ENCODE measurements at places on chromosomes 6 and 20. TPM values are rescaled to one million over a fixed set of nuclear protein-coding genes. Genes with fewer than 3 reads are reported as not detected.

DNA sequence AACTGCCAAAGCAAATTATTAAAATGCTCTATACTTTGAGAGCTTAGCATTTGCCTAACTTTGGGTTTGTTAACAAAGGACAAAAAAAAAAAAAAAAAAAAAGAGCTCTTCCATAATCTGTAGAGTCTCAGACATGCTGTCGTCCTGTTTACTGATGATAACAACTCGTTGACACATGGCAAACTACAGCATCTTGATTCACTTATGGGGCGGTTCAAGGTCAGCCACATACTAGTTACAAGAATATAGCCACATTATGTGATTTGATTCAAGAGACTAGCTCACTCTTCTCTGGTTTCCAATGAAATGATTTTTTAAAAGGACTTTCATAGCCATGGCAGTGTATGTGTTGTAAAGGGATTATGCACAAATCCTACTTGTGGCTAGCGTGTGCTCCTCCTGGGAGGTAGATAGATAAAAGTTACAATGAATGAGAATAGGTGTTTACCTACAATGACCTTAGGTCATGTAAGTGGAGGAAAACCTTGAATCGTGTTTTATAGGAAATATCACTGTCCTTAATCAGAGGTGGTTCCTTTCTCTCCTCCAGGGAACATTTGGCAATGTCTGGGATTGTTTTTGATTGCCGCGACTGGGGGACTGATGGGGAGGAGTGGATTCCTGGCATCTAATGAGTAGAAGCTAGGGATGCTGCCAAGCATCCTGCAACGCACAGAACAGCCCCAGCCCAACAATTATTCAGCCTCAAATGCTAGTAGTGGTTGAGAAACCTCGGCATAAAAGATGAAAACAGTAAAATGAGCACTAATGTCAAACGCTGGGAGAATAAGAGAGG is 969.2 kb upstream of the SLC35B3 start:
- DNase-seq: no peak

- DNase-seq: no peak
Measured at GRCh38 chr6:17995414-17995813, 8.0 kb upstream of the KIF13A start.

DNA sequence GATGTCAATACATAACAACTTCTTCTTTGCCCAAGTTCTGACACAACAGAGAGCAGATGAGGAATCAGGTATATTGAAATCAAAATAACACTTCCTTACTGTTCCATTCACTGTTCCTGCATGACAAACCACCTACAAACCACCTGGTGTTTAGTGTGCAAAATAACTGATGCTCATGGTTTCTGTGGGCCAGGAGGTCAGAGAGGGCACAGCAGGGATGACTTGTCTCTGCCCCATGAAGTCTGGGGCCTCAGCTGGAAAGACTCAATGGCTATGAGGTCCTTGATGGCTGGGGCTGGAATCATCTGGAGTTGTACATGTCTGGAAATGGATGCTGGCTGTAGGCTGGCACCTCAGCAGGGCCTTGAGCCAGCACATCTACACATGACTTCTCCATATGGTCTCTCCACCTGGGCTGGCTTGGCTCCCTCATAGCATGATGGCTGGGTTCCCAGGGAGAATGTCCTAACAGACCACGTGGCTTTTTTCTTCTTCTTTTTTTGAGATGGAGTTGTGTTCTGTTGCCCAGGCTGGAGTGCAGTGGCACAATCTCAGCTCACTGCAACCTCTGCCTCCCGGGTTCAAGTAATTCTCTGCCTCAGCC is 7.4 kb upstream of the COX4I2 start:
- no peak for DNase-seq

DNA sequence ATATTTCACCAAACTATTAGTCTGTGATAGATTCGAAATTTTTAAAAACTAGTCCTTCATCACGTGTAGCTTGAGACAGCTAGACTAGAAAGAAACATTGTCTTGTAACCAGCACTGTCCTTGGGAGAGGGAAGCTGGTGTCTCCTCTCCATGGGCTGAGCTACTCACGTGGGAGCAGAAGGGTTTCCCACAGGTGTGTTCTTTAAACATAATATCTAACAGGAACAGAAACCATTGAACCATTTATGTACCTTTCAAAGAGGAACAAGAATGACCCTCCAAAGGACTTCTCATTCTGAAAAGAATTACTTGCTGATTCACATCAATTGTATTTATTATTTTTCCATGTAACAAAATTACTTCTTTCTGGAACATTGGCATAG is 72.4 kb upstream of the SYNJ2 start:
- no peak for DNase-seq

DNA sequence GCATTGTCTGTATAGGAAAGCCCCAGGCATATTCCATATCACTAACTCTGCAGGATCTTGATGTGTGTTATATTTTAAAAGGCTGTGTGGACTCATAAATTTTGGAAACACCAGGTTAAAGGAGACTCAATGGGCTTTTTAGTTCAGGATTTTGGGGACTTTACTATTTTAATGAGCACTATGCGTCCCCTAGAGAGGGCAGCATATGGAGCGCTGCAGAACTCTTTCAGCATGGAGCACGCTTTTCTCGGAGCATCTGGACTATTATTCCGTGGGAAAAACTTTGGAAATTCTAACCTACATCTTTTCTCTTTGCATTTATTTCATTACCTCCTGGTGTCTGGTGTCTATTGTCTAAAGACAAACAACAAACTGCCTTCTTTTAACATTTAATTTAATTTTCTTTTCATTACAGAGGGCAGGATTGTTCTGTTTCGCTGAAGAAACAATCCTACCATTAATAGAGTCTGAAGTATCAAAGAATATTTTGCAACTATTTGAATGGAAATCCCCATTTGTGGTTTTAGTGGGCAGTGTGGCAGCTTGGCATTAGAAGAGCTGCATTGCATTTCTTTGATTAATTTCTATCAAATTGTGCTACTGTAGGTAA is 399.9 kb upstream of the HSF2 start:
- DNase-seq: no peak

DNA sequence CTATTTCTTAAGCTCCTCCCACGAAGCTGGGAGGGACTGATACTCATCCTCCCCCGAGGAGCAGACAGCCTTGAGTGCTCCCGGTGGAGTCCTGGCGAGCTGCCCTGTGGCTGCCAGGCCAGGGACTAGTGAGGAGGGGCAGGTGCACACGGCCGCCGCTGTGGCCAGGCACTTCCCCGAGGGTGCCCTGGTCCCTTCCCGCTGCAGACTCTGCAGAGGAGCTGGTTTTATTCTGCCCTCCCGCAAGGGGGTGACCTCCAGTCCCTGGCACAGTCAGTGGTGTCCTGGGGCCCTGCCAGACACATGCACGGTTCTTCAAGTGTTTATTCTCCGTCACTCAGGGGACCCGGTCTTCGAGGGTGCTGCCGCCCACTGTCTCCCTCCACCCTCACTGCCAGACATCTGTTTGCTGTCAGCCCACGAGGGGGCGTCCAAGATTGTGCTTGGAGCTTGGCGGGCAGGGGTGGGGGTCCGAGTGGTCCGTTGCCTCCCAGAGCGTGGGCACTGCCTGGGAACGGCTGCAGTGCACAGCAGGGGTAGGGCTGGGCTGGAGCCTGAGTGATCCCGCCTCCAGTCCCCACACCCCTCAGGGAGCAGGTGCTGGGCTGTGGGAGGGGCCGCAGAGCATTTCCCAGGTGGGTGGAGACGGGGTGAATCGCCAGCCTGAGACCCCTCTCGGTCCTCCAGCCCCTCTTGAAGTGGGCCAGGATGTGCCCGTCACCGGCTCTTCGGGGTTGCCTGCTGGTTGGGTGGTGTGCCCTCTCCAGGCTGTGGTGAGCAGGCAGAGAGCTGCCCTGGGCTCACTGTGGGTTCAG is 3.1 kb upstream of the CABLES2 start:
- peak; percentile 54 for DNase-seq

DNA sequence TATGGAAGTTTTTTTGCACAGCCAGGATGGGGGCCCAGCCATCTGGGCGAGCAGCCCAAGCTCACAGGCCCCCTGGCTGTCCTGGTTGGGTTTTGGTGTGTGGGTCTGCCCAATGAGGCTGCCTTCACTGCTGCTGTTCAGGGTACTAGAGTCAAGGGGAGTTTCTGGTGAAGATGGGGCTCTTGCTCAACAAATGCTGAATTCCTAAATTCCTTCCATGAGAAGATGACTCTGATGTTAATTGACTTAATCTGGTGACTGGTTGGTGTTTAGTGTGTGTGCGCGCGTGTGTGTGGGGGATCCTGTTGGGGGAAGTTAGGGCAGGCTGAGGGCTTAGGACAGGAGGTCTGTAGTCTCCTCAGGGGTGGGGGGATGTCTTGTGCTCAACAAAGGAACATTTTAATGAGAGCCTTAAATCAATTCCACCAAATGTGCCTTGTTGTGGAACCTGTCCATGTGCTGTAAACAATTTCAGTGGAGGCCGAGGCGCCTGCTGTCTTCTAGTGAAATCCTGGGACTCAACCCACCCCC is 1.9 kb downstream of the PTK7 start:
- no peak for DNase-seq

DNA sequence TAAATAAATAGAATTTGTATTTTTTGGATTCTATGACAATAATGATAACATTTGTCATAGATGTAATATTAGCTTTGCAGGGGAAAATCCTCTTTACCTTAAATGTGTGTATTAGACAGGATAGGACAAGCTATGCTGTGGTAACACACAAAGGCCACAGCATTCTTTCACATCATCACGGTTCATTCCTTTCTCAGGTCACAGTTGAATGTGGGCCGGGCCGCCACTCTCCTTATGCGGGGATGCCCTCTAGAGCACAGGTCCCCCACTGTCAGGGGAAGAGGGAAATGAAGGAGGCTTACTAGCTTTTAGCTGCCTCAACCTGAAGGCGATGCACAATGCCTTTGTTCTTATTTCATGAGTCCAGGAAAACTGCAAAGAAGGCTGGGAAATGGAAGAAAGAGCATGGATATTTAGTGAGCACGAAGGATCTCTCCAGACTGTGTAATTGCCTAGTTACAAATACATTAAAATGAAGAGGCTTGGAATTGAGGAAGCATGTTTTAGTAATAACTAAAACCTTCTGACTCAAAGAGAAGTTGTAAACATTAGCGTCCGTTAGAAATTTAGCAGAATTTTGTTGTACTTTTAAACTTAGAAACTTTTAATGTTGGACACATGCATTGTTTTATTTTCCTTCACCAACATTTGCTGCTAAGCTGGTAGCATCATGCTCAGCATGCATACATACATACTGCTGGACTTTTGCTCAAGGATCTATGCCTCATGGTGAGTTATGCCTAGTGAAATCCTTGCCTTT is 248.9 kb upstream of the FOXQ1 start:
- no peak for DNase-seq

DNA sequence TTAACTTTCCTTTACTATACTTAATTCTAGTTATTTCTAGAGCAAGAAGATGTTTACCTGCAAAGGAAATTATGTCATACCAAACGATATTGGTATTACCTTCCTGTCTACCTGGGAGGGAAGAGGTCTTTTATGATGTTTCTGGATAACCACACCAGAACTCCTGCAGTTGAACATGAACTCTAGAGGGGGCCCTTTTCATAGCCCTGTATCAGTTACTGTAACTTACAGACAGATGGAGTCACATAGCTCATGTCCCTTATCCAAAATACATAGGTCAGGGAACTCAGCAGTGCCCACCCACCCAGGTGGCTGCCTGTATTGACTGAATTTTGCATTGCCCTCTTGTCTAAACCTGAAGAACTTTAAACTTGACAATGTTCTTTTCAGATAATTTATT is 35.1 kb upstream of the MYL9 start:
- DNase-seq: no peak

- DNase-seq: no peak
Measured at GRCh38 chr6:165266191-165266590, 43.2 kb downstream of the C6orf118 start.

DNA sequence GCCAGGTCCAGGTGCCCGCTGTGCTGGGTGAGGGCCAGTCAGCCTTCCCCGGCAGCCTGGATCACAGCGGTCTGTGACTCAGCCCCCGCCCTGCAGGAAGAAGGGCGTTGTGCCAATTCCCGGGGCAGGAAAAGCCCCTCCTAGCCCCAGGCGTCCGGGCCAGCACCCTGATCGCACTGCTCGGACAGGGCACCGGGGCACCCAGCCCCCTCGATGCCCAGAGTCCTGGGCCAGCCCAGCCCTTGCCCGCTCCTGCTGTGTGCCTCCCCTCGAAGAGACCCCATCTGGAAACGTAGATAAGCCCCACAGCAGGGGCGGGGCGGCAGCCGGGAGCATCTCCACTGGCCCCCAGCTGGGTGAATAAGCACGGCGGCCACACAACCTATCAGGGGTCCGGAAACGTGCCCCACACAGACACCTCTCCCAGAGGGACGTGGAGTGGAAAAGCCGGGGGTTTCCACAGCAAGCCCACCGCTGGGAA is 9.9 kb downstream of the LAMA5 start:
- DNase-seq: no peak

GRCh38 chr6:117591405-117591804 is 10.9 kb downstream of the GOPC start:
- DNase-seq: no peak

GRCh38 chr6:11852061-11852651 is 73.6 kb upstream of the ADTRP start:
- DNase-seq: no peak

GRCh38 chr20:1496930-1497329 is 5.7 kb upstream of the SIRPB2 start:
- DNase-seq: no peak

- DNase-seq: no peak
Measured at GRCh38 chr6:110033749-110034666, 55.9 kb downstream of the GPR6 start.

- no peak for DNase-seq
Measured at GRCh38 chr6:160792708-160793107, 90.7 kb downstream of the PLG start.

- no peak for DNase-seq
Measured at GRCh38 chr6:81606965-81607381, 145.5 kb downstream of the TENT5A start.

PRDM13 gene
- not detected for total RNA-seq

AHI1 gene
- total RNA-seq: 35.6 TPM

TAGAP gene
- total RNA-seq: 167 TPM

CTCFL gene
- not detected for total RNA-seq

ACSS1 gene
- 14.5 TPM for total RNA-seq

PCNA gene
- 723 TPM for total RNA-seq

SLCO4A1 gene
- total RNA-seq: 55.0 TPM

ZNF391 gene
- total RNA-seq: 4.8 TPM

EFCAB8 gene
- total RNA-seq: 0.27 TPM

DCDC2 gene
- 0.04 TPM for total RNA-seq

SLC16A10 gene
- total RNA-seq: 12.0 TPM

Measured in activated naive CD8-positive, alpha-beta T cell treated with anti-CD3 and anti-CD28 coated beads for 36 hours (primary cell).